ENCODE measurements at places on chromosomes 16 and 17.

DNA sequence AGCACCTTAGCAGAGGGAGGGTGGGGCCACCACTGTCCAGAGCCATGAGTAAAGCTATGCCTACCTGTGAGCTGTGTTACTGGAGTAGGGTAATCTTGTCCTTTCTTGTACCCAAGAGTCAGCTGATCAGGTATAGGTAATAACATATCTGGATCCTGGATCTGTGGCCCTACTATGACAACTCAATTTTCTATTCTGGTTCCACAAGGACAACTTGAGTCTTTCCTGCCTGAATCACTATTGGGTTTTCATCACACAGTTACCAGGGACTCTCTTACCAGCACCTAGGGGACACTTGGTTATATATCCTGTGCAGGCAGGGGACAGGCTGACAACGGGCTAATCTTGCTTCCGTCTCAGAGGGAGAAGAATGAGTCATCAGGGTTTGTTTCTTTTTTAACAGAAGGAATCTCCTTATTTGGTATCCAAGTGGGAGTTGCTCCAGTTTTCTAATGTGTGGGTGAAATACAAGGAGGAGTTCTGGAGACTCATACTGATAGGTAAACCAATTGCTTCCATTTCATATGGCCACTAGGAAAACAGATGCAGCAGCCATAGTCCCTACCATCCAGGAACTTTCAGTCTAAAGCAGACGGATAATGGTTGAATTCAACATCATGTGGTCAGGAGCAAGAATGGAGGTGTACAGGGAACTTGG, 6.8 kb downstream of the ZNF267 start:
- no peak for DNase-seq

DNA sequence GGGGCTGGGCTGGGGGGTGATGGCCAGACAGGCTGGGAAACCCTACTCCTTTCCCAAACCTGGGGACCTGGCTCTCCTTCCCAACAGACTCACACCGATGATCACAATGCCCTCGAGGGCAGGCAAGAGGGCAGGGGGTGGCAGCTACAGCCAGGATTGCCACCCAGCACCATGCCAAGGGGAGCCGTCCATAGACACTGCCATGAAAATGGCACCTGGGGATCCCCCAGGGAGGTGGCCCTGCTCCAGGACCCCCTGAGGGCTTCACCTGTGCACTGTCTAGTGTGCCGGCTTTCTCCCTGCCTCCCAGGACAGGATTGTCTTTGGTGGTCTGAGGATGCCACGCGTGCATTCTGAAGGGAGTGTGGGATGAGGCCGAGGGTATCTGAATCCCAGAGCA, 24.6 kb downstream of the RPH3AL start:
- DNase-seq = no peak

GRCh38 chr16:22763437-22764080, 50.4 kb upstream of the HS3ST2 start:
- DNase-seq = no peak

GRCh38 chr16:50528820-50529219, 19.4 kb upstream of the NKD1 start:
- DNase-seq = no peak
